Heart left ventricle (tissue), 16 donors: ENCODE measurements at places on chromosomes 16 and 17. TPM values are rescaled to one million over a fixed set of nuclear protein-coding genes. Genes with fewer than 3 reads are reported as not detected.

Gene MYH8
- not detected for total RNA-seq

Gene VMO1
- 1.0 TPM for total RNA-seq

Gene CDH1
- total RNA-seq = not detected

Gene MARVELD3
- total RNA-seq = not detected

Gene IL17C
- not detected for total RNA-seq

Gene SAMD14
- 3.2 TPM for total RNA-seq

Gene CA5A
- not detected for total RNA-seq

Gene TEKT5
- total RNA-seq = not detected

Gene FAHD1
- 28.4 TPM for total RNA-seq

DNA sequence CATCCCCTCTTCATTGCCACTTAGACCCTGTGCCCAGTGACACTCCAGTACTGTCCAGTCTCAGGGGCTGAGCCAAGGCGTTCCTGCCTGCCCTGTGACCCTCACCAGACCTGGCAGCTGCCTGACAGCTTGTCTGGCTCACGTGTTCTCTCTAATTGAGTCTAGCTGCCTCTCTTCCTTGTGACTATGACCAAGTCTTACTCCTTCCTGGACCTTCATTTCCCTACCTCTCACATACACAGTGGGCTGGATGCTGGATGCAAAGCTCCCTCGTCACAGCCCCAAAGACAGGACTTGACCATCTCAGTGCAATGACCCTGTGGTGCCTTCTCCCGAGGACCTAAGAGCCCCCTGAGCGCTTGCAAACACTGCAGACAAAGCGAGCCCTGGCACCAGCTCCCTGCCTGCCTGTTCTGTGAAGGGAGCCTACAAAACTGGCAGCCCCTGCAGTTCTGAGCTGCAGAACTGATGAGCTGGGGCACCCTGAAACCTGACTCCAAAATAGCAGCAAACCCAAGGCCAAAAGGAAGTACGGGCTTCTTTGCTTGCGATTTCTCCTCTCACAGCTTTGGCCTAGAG is 1.7 kb downstream of the DEXI start:
- H3K4me3 ChIP-seq = peak overlapping the region; percentile 91
- no peaks in the 10 kb centered on the region for H3K27me3 ChIP-seq
- H3K4me1 ChIP-seq = peaks cover 52% of the 10 kb centered on the region
- peak overlapping the region; percentile 93 for H3K27ac ChIP-seq
- peak; percentile 42 for DNase-seq

- DNase-seq = no peak
- H3K4me1 ChIP-seq = peaks cover 13% of the 10 kb centered on the region
- peaks cover 55% of the 10 kb centered on the region for H3K36me3 ChIP-seq
- no peak overlapping the region for H3K27ac ChIP-seq
Observed at GRCh38 chr17:37478187-37478586, 11.5 kb upstream of the DUSP14 start.

DNA sequence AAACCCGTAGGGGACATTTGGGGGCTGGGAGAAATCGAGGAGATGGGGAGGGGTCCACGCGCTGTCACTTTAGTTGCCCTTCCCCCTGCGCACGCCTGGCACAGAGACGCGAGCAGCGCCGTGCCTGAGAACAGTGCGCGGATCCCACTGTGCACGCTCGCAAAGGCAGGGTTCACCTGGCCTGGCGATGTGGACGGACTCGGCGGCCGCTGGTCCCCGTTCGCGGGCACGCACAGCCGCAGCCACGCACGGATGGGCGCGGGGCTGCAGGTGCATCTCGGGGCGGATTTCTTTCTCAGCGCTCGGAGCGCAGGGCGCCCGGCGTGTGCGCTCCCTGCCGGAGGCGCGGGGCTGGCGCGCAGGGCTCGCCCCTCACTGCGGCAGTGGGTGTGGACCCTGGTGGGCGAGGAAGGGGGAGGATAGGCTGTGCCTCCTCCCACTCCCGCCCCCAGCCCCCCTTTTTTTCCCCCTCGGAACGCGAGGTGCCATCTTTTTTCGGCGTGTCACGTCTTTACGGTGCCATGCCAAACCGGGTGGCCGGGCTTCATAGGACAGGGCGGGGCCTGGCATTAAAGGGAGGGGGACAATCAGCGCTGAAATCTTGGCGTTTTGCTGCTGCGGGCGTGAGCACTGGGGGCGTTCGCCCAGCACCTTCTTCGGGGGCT is 1.1 kb downstream of the MAPT start:
- H3K27ac ChIP-seq = no peak overlapping the region
- no peaks in the 10 kb centered on the region for H3K36me3 ChIP-seq
- H3K4me3 ChIP-seq = peak overlapping the region; percentile 84
- H3K27me3 ChIP-seq = peaks cover 58% of the 10 kb centered on the region
- no peak for DNase-seq

DNA sequence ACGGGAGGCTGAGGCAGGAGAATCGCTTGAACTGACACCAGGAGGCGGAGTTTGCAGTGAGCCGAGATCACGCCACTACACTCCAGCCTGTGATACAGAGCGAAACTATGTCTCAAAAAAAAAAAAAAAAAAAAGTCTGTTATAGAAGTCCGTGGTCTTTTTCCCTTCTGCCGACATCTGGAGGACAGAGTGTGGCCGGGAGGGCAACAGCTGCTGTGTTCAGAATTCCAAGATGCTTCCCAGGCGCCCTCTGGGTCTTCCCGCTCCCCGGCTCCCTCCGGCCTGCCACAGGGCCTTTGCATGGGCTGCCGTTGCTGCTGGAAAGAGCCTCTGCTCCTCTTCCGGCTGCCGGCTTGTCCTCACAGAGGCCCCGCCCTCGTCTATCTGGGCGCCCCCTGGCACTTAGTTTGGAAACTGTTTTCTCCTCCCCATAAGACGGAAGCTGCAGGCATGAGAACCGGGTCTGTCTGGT is 2.4 kb upstream of the CACNA1H start:
- H3K36me3 ChIP-seq = no peaks in the 10 kb centered on the region
- H3K27me3 ChIP-seq = peaks cover 31% of the 10 kb centered on the region
- H3K27ac ChIP-seq = no peak overlapping the region

DNA sequence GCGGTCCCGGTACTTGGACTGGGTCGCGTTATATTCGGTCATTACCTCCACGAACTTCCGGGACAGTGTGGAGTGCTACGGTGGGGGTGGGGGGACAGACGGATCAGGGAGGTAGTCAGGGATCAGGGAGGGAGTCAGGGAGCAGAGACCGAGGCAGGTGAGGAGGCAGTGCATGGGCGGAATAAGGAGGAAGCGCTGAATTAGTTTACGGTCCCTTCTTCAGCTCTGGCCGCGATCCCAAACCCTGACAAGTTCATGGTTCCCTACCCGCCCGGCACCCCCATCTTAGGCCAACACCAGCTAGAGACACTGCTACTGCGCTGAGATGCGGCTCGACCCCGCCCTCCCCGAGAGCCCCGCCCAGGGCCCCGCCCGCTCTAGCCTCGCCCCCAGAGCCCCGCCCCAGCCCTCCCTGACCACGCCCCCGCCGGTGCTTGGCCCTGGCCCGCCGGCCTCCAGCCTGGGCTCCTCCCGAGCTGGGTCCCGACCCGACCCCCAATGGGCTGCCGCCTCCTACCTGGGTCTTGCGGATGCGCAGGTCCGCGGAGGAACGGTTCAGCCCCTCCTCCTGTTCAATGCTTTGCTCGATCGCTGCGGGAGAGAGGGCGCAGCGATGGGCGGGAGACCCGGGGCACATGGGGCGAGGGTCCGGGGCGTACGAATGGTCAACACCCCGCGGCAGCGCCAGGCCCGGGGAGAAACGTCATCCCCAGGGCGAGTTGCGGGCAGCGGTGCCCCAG is 12.1 kb downstream of the HSD3B7 start:
- H3K27ac ChIP-seq = peak overlapping the region; percentile 79
- H3K4me1 ChIP-seq = peaks cover 4% of the 10 kb centered on the region
- DNase-seq = peak; percentile 83

- no peak for DNase-seq
- H3K4me1 ChIP-seq = no peaks in the 10 kb centered on the region
- no peaks in the 10 kb centered on the region for H3K27me3 ChIP-seq
Observed at GRCh38 chr16:28000314-28001169, 63.0 kb downstream of the GSG1L start.

DNA sequence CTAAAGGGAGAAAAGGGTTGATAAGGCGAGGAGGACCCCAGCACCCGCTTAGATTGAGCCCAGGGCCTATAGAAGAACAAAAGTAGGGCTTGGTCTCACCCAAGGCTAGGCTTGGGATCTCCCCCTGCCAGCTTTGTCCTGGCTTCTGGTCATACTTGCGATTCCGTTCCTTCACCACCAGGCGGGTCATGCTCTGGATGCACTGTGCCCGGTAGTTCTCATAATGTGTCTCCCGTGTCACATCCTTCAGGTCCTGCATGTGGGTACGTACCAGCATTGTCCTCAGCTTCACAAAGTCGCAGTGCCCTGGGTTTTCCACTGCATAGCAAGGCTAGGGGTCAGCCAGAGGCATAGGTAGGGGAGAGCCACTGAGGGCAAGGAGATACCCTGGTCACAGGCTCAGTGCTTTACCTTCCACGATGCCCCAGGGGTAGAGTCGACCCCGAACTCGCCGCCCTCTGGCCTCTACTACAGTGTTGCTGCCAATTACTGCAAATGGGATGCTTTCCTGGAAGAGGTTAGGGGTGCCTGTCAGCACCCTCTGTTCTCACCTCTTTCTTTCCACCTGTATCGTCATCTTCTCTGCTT is 6.5 kb upstream of the MTMR4 start:
- peaks cover 5% of the 10 kb centered on the region for H3K36me3 ChIP-seq
- H3K4me1 ChIP-seq = peaks cover 54% of the 10 kb centered on the region
- H3K4me3 ChIP-seq = no peak overlapping the region
- H3K27ac ChIP-seq = peak overlapping the region; percentile 97
- DNase-seq = no peak

DNA sequence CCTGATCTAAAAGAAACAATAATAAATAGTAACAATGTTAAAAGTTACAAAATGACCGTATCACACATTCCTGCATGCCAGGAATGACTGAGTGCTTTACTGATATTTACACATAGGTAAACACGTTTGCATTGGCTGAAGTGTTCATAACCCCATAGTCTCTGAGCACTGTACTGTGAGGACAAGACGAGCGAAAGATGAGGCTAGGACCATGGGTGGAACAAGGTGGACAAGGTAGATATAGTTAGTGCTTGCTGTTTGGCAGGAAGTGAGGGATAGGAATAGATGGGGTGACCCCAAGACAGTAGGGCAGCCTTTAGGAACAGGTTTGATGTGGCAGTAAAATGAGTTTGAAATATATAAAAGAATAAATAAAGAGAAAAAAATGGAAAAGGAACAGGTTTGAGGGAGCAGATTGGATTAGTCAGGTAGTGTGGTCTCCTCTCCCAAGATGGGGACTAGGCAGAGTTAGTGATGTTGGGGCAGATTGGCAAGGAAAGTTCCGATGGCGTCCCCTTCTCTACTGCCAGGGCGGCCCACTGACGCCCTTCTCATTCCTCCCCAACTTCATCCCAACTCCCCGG is 452 bp upstream of the E2F4 start:
- H3K36me3 ChIP-seq = peaks cover 27% of the 10 kb centered on the region
- DNase-seq = no peak

DNA sequence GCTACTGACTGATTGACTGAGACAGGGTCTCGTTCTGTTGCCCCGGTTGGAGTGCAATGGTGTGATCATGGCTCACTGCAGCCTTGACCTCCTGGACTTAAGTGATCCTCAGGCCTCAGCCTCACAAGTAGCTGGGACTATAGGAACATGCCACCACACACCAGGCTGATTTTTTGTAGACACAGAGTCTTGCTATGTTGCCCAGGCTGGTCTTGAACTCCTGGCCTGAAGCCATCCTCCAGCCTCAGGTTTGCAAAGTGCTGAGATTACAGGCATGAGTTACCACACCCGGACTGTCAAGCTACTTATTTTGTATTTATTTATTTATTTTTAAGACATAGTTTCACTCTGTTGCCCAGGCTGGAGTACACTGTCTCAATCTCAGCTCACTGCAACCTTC is 55.2 kb downstream of the METTL16 start:
- no peak for DNase-seq
- no peaks in the 10 kb centered on the region for H3K27me3 ChIP-seq
- H3K4me1 ChIP-seq = no peaks in the 10 kb centered on the region

GRCh38 chr16:58638148-58639036 is 8.8 kb upstream of the CNOT1 start:
- H3K36me3 ChIP-seq = no peaks in the 10 kb centered on the region
- no peaks in the 10 kb centered on the region for H3K4me1 ChIP-seq
- no peak overlapping the region for H3K4me3 ChIP-seq
- no peaks in the 10 kb centered on the region for H3K27me3 ChIP-seq
- DNase-seq = peak; percentile 52

DNA sequence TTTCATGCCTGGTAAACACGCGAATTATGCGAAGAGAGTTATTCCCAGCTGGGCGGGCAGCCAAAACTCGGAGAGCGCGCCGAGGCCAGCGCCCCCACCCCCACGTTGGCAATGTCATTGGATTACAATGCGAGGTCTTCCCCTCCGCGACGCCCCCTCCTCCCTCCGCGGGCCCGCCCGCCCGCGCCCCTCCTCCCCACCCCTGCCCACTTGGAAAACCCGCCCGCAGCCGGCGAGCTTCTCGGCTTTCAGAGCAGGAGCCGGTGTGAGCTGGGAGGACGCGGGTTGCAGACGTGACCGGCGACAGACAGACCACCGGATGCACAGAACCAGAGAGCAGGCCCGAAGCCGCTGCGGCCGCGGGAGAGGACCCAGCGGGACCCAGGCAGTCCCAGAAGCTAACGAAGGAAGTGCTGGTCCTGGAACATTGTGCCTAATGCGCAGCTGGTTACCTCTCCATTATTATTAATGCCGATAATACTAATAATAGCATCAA is 4.0 kb downstream of the NOG start:
- peaks cover 7% of the 10 kb centered on the region for H3K4me1 ChIP-seq
- no peak overlapping the region for H3K4me3 ChIP-seq
- DNase-seq = no peak
- H3K27me3 ChIP-seq = peaks cover 45% of the 10 kb centered on the region
- no peak overlapping the region for H3K27ac ChIP-seq
